ENCODE measurements at places on chromosomes 6 and 20.

DNA sequence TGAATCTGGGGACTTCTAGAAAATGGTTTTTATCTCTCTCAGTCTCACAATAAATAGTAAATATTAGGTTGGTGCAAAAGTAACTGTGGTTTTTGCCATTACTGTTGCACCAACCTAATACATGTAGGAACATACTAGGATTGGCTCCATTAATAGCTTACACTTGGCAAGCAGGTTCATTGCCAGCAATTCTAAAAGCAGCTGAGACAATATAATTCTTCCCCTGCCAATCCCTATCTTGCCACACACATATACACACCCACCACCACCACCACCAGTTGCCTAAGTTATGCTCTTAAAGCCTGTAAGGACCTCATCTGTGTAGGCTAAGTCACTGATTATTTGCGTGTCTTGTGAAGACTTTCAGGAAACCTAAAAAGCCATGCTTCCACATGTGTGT is 145.1 kb downstream of the KIF16B start:
- DNase-seq, result no peak

DNA sequence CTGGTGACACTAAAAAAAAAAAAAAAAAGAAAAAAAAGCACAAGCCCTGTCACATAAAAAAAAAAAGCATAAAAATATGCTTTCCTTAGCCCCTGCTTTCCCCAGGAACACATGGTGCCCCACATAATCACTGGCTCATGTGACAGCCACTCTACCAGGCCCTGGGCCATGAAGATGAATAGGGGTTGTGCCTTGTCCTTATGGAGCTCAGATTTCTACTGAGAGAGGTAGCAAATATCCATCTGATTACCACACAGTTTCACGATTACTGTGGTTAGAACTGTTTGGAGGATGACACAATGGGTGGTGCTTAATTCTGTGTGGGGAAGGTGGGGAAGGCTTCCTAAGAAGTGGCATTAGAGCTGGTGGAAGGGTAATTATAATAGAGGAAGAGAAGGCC is 9.3 kb downstream of the RAET1E start:
- no peak for DNase-seq

DNA sequence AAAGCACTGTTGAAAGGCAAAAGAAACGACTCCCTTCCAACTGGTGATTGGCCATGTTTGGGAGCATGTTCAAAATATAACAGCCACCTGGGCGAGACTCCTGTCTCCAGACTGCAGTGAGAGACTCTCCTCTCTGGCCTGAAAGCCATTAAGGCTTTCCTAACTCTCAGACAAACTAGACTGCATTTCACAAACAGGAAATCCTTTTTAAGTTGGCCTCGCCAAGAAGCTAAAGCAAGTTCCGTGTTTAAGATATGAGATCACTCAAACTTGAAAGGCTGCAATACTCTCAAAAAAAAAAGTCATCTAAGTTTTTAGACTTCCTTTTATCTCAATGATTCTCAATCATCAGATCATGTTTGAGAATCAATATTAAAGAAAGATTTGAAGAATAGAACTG is 117.0 kb downstream of the TFAP2A start:
- DNase-seq, result no peak

DNA sequence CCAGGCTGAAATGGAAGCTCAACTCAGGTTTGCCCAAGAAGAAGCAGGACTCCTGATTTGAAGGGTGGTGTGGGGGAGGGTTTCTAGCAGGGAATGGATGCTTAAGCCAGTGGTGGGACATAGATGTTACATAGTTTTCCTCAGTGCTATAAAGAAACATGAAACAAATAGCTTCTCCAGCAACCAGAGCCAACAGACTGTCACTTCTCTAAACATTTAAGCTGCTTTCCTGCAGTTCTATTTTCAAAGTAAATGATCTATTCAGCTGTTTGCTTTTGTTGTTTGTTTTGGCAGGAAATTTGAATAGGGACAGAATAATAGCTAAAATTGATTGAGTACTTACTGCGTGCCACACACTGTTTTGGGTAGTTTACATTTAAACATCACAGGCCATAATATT is 169.0 kb downstream of the UST start:
- DNase-seq, result no peak

DNA sequence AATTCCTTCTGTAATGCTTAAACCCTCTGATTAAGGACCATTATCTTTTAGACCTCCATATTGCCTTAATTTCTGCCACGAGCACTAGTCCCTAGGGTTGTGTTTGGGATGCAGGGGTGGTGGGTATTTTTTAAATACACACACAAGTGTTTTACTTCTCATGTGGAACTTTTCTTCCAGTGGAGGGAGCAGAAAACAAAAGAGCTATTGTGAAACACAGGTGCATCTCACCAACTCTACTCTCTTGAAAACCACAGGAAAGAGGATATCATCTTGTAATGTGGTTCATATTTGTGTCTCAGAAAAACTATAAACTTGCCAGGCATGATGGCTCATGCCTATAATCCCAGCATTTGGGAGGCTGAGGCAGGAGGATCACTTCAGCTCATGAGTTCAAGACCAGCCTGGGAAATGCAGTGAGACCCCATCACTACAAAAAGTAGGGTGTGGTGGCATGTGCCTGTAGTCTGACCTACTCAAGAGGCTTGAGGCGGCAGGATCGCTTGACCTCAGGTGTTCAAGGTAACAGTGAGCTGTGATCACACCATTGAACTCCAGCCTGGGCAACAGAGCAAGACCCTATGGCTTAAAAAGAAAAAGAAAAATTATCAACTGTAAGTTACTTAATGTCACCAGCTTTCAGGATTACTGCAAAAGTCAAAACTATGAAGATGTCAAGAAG is 37.3 kb downstream of the MRS2 start:
- DNase-seq, result no peak

GRCh38 chr6:53858913-53859312 is 64.1 kb downstream of the LRRC1 start:
- no peak for DNase-seq

DNA sequence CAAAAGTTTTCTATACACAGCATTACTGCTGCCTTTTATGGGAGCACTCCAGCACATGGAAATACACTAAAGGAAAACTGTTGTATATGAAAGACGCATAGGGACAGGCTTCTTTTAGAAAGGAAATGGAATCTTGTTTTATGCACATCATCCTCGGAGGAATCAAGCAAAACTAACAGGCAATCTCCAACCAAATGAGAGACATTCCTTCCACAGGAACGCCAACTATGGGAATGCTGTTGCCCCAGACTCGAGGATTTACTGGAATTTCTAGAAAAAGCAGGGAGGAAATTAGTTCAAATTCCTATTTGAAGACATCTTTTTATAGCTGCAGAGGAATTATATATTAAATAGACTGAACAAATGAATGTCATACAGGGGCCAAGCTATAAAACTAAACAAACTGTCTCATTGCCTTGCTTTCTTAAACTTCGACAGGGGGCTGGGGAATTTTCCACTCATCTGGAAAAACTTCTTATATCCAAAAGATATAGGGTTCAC is 52.2 kb downstream of the LYRM4 start:
- no peak for DNase-seq

GRCh38 chr6:5763407-5763806 is 243.3 kb downstream of the NRN1 start:
- no peak for DNase-seq

DNA sequence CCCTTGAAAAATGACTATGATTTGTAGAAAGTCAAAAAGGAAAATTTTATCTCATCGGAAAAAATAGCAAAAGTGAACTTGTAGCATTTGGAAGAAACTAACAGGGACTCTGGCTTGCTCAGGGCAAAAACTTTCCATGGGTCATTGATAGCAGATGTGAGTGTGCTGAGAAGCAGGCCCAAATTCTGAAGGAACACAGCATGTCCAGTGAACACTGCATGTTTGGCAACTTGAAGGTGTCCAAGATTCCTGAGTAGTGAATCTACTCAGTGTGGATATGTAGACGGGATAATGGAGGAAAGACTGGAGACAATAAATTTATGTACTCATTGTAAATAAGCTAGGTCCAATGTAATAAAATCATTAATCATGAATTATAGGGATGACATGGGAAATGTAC is 8.2 kb downstream of the SLC17A2 start:
- DNase-seq, result no peak

- DNase-seq, result no peak
Observed at GRCh38 chr6:2471472-2471871, 226.1 kb upstream of the GMDS start.

- no peak for DNase-seq
Observed at GRCh38 chr6:53437557-53438202, 88.9 kb upstream of the ELOVL5 start.

GRCh38 chr6:13045676-13046075 is 282.7 kb downstream of the TBC1D7 start:
- no peak for DNase-seq

DNA sequence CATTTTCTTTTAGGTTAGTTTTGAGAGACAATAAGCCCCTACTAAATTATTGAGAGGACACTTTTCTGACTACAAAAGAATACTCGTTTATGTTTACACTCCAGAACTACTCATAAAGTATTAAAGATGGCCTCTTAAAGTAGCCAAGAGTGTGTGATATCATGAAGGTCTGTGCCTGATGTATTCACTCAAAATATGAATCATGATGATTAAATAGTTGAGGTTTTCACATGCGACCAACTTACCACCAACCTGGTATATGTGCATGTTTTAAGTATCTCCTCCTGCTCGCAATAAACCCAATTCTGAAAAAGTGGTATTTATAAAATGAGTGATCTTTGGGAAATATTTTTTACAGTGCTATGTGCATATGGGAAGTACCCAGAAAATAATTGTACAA is 43.9 kb downstream of the IL20RA start:
- no peak for DNase-seq

DNA sequence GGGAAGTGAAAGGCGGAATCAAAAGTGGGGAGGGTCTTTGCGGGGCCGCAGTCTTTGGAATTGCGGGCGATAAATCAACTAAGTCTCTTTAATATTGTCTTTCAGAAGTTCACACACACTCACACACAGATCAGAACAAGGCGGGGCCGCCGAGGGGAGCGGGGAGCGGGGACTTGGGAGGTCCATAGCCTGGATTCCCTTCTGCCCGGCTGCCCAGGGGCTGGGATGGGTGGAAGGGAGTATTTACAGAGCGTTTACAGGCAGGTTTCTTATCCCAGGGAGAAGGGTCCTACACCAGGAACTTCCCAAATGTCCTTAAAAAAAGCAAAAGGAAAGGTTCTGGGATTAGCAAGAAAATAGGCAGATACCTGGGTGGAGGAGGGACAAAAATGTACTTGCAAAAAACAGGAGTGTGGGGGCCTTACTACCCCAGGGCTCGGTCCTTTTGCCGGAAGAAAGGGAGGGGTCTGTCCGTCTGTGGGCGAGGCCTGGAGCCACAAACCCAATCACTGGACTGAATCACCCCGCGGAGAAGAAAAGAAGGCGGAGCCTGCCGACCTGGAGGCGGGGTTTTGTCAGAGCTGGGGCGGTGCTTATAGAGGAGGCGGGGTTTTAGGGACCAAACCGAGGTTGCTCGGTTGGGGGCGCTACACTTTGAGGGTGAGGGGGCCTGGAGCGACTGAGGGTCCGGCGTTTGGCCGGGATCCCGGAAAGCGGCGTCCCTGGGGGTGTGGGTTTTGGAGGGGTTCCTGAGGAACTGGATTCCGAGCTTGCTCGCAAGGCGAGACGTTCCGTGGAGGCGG is 3.2 kb downstream of the PRRT1 start:
- peak; percentile 25 for DNase-seq

GRCh38 chr6:39430446-39430845 is 107.9 kb upstream of the KCNK16 start:
- no peak for DNase-seq

DNA sequence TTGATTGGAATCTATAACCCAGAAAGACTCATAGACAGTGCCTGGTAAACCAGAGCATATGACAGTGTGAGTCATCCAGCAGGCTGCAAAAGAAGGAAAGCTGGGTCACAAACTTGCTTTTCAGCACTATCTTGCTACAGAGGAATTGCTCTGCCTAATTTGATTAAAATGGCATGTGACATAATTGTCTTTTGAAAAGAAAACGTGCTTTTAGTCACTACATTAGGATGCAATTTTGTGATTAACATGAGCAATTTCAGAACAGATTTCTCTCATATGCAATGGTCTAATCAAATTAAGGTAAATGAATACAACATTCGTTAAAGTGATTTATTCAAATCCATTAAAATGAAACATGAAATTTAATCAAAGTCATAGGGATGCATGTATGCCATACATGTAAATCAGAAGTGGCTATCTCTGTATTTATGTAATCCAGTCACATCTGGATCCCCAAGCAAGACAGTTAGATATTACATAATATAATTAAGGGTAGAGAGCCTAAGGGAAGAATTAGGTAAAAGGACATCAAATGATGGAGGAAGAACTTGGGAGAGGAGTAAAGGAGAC is 400.0 kb upstream of the HTR1E start:
- DNase-seq, result no peak

DNA sequence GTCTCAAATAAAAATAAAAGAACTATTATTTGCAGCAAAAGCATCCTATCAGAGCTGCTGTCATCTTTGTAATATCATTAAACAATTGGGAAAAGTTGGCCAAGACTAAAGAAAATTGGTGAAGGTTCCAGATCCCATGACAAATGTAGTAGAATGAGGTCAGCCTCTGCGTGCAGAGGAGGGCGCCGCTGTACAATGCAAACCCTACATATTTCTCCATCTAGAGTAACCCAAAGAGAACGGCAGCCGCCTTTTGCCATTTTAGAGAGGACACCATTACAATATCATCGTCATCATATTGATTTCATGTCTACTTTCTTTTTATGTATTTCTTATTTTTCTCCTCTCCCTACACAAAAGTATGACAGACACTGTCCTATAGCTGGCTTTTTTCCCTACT is 59.5 kb downstream of the ZMYND8 start:
- DNase-seq, result no peak

DNA sequence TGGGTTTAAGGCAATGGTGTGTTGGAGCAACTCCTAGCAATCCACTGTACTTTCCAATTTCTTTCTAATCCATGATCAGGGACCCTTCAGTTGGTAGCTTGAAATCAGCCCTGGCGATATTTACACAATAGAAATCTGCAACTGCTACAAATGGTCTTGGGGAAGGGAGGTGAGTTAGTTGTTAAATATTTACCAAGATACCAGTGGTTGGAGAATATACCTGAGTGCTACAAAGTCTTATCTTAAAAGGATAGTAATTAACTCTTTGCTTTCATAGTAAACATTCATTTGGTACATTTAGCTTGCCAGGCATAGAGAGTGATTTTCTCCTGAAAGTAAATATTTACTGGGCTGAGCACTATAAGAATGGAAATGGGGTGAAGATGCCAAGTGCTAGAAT is 568.2 kb downstream of the BCKDHB start:
- DNase-seq, result no peak

GRCh38 chr20:62493886-62494285 is 18.1 kb upstream of the GATA5 start:
- no peak for DNase-seq

GRCh38 chr6:74277777-74278186 is 581.8 kb downstream of the CD109 start:
- DNase-seq, result no peak

DNA sequence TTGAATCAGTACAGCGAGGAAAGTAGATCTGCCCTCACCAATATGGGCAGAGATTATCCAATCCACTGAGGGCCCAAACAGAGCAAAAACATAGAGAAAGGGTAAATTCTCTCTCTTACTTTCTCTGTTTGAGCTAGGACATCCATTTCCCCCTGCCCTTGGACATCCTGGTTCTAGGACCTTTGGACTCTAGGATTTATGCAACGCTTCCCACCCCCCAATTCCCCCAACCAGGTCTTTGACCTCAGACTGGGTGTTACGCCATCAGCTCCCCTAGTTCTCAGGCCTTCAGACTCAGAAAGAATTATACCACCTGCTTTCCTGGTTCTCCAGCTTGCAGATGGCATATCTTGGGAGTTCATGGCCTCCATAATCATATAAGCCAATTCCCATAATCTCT is 10.2 kb upstream of the B3GAT2 start:
- no peak for DNase-seq

- peak; percentile 46 for DNase-seq
Observed at GRCh38 chr20:16574656-16575355, 1.6 kb upstream of the KIF16B start.
